ENCODE measurements at places on chromosomes 16 and 17. TPM values are rescaled to one million over a fixed set of nuclear protein-coding genes. Genes with fewer than 3 reads are reported as not detected.

TLCD3A gene
- 26.8 TPM for total RNA-seq

MAPK7 gene
- total RNA-seq, result 53.6 TPM

UNK gene
- 21.0 TPM for total RNA-seq

CCL18 gene
- not detected for total RNA-seq

CALB2 gene
- total RNA-seq, result 0.85 TPM

CD68 gene
- total RNA-seq, result 3.3 TPM

CLEC10A gene
- not detected for total RNA-seq

HAP1 gene
- total RNA-seq, result not detected

KCNG4 gene
- not detected for total RNA-seq

NAT9 gene
- 48.9 TPM for total RNA-seq

GRCh38 chr16:11996433-11997330 lies 20.1 kb downstream of the SNX29 start:
- no peak for DNase-seq

DNA sequence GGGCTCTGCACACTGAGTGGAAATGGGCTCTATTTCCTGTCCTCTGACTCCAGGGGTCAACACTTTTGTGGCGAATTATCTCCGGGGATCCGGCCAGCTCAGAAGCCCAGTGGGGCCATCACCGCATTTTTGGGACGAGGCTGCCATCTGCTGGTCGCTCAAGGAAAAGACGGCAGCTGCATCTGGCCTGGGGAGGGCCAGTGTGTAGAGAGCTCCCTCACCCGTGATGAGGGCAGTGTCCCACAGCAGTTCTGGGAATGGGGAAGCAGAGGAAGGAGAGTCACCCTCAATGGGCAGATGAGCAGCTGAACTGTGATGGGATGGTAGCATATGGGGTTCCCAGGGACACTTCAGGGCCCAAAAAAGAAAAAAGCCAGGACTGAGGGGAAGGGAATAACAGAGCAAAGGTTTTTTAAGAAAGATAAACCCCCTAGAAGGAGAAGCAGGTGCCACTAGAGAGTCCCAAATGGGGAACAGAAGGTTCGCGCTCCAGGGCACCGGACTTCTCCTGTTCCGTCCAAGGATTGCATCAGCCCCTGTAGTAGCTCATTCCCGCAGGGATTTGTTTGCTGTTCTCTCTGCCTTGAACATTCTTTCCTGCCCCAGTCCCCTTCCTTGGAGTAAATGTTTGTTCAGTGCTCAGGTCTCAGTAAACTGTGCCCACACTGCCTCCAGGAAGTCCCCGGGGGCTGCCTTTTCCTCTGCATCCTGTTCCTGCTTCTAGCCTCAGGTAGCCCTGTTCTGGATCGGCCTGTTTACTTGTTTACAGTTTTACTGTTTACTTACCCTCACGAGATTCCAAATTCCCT lies 9.3 kb upstream of the ABCC12 start:
- DNase-seq, result no peak

- DNase-seq, result no peak
Measured at GRCh38 chr17:1206026-1206777, 26.4 kb upstream of the ABR start.

DNA sequence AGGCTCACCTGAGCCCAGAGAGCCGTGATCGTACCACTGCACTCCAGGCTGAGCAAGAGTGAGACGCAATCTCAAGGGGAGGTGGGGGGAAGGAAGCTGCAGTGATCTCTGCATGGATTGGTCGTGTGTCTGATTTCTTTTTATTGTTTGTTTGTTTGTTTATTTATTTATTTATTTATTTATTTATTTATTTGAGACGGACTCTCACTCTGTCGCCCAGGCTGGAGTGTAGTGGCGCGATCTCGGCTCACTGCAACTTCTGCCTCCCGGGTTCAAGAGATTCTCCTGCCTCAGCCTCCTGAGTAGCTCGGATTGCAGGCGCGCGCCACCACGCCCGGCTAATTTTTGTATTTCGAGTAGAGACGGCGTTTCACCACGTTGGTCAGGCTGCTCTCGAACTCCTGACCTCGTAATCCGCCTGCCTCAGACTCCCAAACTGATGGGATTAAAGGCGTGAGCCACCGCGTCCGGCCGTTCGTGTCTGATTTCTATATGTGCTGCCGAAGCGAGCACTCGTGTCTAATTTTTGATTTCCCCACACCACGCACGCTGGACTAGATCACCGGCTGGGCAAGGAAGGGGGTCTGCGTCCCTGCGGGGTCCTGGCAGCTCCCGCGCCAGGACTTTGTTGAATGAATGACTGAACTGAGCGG lies 448 bp upstream of the TNFRSF12A start:
- DNase-seq, result no peak

- no peak for DNase-seq
Measured at GRCh38 chr17:47072886-47073285, 93.8 kb upstream of the RPRML start.

DNA sequence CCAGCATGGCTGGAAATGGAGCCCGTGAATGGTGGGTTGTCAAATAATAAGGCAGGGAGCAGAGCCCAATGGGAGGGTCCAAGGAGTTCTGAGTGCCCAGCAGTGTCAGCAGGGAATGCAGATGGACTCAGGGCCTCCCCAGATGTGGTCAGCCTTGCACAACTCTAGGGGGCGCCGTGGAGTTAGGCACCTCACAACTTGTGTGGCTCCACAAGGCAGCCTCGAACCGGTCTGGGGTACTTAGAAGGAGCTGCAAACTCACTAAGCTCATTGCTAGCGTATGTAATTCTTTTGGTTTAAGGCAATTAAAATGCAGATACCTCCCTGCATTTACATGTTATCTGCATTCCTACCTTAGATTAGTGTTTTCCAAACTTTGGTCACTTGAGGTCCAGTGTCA lies 18.1 kb downstream of the IRF8 start:
- peak; percentile 59 for DNase-seq

- DNase-seq, result no peak
Measured at GRCh38 chr17:78179372-78179771, 7.5 kb downstream of the TK1 start.

- no peak for DNase-seq
Measured at GRCh38 chr16:2777231-2777902, at the start of gene ELOB. ELOB (minus strand) TSS chr16:2777280; CDS start chr16:2777239, 41 bp downstream.

GRCh38 chr16:73047536-73048291 lies at the start of gene ZFHX3:
ZFHX3 (minus strand) TSS chr16:73048128; CDS start chr16:72960145, 87,983 bp downstream.
- DNase-seq, result no peak

DNA sequence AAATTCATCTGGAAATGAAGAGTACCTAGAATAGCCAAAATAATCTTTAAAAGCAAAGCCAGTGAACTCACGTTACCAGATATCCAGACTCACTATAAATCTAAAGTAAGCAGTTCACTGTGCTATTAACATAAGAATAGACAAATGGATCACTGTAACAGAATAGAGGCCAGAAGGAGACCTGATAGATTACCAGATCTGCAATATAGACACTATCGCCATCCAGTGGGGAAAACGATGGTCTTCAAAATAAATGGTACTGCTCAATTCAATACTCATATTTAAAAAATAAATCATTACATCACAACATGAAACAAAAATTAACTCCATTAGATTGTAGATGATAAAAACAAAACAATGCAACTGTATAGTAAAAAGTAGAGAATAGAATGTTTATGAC lies 158.6 kb upstream of the CDH8 start:
- DNase-seq, result no peak

DNA sequence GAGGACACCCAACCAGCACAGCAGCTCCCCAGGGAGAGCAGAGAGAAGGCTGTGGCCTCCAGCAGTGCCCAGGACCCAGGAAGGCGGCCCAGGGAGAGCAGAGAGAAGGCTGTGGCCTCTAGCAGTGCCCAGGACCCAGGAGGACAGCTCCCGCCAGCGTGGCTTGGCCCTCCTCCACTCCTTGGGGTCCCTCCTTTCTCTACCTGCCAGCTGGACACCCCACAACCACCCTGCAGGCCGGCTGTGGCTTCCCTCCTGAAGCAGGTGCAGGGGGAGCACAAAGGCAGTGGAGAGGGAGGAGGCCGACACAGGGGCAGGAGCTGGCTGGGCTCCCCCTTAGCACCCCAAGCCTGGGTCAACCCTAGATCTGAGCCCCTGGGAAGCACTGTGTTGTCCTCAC lies 54.1 kb upstream of the FASN start:
- no peak for DNase-seq

- no peak for DNase-seq
Measured at GRCh38 chr17:17682293-17682736, 1.1 kb downstream of the RAI1 start.

DNA sequence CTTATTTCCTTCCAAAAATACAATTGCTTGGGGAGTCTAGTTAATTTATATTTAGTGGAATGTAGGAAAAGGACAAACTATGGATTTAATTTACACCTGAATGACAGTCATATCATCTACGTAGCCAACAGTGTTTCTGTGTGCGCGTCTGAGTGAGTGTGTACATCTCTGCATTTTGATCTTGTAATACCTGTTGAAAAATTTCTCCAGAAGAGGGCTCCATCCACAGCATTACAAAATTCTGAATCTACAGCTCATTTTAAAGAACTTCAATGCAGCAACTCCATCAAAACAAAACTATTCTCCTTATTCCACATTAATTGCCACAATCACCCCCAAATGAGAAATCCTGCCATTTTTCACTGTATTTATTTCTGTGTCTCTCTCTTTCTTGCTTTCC lies 3.9 kb downstream of the CDH13 start:
- no peak for DNase-seq

DNA sequence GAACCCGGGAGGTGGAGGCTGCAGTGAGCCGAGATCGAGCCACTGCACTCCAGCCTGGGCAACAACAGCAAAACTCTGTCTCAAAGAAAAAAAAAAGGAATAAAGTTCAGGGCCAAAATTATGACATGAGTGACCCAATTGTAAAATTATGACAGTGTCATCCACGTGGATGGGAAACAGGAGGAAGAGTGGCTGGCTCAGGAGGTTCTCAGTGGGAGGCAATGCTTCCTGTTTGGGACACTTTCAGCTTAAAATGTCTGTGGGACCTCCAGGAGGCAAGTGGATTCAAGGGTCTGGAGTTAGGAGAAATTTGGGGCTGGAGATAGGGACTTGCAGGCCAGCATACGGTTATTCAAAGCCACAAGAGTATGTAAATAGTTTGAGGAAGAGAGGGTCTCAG lies 8.0 kb upstream of the STX4 start:
- DNase-seq, result no peak

- DNase-seq, result peak; percentile 88
Measured at GRCh38 chr17:79947351-79948031, 88.2 kb downstream of the TBC1D16 start.

GRCh38 chr17:61122326-61122913 lies 277.2 kb upstream of the TBX2 start:
- DNase-seq, result no peak

DNA sequence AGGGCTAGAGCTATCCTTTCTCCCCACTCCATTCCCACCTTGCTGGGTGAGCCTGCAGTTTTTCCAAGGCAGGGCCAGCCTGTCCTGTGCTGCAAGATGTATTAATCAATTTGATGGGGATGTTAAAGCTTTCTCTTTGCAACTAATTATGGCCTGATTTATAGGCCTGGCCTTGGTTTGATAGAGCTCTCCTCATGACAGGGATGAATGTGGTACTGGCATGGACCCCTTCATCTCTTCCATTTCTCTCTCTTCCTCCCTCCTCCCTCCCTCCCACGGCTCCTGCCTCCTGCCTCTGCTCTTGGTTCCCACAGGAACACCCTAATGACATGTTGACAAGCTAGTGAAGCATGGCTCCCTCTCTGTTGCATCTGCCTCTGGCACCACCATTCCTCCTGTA lies 47.2 kb upstream of the SKAP1 start:
- no peak for DNase-seq

- no peak for DNase-seq
Measured at GRCh38 chr16:64089697-64090096, 1032.2 kb downstream of the CDH11 start.

DNA sequence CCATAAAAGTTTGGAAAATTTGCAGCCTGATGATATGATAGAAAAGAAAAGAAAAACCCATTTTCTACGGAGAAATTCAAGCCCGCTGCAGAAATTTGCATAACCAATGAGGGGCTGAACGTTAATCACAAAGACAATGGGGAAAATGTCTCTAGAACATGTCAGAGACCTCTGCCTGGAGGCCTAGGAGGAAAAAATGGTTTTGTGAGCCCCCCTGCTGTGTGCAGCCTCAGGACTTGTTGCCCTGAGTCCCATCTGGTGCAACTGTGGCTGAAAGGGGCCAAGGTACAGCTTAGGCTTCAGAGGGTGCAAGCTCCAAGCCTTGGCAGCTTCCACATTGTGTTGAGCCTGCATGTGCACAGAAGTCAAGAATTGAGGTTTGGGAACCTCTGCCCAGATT lies 1267.4 kb upstream of the GOT2 start:
- no peak for DNase-seq

- peak; percentile 87 for DNase-seq
Measured at GRCh38 chr16:56348168-56349085, 76.9 kb downstream of the AMFR start.

- DNase-seq, result no peak
Measured at GRCh38 chr17:74325376-74325742, 667 bp upstream of the KIF19 start.

DNA sequence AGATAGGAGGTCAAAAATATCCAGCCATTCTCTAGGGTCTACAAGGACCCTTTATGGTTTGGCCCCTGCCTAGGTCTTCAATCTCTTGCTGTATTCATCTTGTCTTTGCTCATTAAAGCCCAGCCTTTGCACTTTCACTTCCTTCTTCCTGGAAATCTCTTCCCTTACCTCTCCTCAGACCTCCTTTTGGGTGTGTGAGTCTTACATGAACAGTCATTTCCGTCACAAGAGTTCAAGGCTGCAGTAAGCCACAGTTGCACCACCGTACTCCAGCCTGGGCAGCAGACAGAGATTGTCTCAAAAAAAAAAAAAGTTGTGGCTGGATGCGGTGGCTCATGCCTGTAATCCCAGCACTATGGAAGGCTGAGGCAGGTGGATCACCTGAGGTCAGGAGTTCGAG lies 6.0 kb upstream of the ATP1B2 start:
- no peak for DNase-seq

DNA sequence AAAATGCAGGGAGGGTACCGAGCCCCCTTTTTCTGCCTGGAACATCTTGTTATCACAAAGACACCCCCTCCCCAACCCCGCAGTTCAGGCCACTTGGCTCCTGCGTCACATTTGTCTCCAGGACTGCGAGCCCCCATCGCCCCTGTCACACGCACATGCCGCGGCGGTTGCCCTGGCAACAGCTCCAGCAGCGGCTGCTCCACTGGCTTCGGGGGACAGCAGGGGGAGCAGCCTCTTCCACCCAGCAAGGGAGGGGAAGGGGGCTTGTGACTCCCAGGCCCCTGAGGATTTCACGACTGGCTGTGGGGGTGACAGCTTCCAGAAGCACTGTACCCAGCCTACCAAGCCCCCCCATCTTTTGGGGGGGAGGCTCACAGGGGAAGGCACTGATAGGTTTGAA lies 2.6 kb downstream of the BAIAP3 start:
- DNase-seq, result no peak

GRCh38 chr16:11395008-11395948 lies 50.0 kb downstream of the RMI2 start:
- peak; percentile 56 for DNase-seq

- no peak for DNase-seq
Measured at GRCh38 chr16:5323284-5324141, 225.9 kb upstream of the EEF2KMT start.

GRCh38 chr16:27600381-27600780 lies 50.4 kb downstream of the KATNIP start:
- DNase-seq, result peak; percentile 22

GRCh38 chr16:83768986-83769385 lies 38.8 kb upstream of the HSBP1 start:
- no peak for DNase-seq

- DNase-seq, result no peak
Measured at GRCh38 chr17:52696362-52696761, 537.8 kb upstream of the CA10 start.

GRCh38 chr16:88730632-88731607 lies 24.6 kb downstream of the CTU2 start:
- DNase-seq, result no peak

Measured in chondrocyte (in vitro differentiated cells).